ENCODE measurements at places on chromosomes 11 and 22.

- DNase-seq, result no peak
Measured at GRCh38 chr11:49995565-49995964, 13.2 kb upstream of the OR4C12 start.

GRCh38 chr11:126815111-126815510 lies 185.5 kb downstream of the KIRREL3 start:
- no peak for DNase-seq

DNA sequence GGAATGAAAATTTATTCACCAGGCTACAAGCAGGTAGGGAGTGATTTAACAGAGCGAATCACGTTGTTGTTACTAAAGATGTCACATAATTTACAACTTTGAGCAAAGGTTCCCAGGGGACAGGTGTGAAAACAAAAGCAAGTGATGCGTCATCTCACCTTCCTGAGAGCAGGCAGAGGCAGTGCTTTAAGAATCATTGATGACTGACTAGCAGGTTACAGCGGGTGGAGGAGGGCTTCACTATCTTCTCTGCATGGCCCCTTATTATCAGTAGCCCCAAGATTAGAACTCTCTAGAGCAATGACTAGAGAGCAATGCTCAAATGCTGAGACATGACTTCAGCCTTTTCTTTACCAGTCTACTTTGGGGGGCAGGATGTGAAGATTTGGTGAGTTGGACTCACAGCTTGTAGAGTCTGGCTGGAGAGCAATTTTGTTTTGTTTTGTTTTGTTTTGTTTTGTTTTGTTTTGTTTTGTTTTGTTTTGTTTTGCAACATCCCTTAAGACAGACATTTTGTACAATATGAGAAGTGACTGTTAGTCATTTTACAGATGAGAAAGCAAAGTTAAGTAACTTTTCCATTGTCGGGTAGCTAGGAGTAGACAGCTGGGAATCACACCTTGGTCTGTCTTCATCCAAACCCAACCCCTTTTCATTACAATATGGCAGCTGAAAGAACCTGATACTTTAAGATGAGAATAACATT lies 84.8 kb downstream of the SLC1A2 start:
- no peak for DNase-seq

DNA sequence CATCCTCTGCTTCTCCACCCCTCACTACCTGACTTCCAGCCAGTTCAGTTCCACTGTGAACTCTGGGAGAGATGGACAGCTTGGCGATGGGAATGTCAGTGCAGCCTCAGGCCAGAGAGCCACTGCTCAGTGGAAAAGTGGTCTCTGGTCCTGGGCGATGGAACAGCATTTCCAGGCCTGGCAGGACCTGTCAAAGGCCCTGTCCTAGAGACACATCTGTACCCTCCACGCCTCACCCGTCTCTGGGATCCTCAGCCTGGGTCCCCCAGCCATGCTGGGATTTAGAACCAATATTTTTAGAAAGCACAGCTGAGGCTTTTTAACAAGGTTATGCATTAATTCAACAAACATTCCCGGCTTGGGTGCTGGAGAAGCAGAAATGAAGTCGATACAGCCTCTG lies 165.7 kb downstream of the MN1 start:
- DNase-seq, result no peak

- DNase-seq, result no peak
Measured at GRCh38 chr22:27705408-27706080, 96.0 kb downstream of the MN1 start.

- no peak for DNase-seq
Measured at GRCh38 chr11:75520688-75521087, 5.1 kb downstream of the GDPD5 start.

DNA sequence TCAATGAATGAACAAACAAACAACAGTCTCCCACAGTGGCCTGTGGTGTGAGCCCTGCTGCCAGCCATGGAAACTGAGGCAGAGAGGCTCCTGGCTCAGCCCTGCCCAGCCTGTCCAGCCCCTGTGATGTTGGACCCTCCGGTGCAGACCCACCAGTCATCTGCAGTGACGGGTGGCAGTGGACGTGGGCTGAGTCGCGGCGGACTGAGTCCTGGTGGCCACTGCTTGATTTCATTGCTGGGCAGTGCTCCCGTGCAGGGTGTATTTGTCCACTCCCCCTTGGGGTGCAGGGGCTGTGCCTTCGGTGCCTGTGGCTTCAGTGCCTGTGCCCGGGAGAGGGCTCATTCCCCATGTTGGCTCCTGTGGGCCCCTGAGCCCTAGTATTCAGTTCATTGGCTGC lies 31.9 kb upstream of the MUC5AC start:
- DNase-seq, result no peak

DNA sequence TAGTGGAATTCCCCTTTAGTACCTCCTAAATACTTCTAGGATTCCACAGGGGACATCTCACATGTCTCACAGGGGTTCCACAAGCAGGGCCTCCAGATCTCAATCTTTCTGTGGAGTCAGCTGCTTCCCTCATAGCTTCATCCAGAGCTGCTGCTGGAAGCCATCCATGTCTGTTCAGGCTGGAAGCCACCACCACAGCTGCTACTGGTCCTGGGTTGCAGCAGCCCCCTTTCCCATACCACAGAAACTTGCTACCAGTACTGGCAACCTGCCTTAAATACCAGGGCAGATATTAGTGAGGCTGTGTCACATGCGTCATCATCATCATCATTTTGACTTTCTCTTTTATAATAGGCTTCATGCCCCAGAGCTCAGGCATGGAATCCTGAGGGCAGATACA lies 242.7 kb upstream of the NCAM1 start:
- no peak for DNase-seq

GRCh38 chr11:118076754-118077281 lies at the start of gene TMPRSS4:
TSS of gene TMPRSS4 (plus strand) at chr11:118077078. CDS start at chr11:118077303, 225 bp downstream.
- no peak for DNase-seq

- DNase-seq, result no peak
Measured at GRCh38 chr11:130940706-130941105, 24.4 kb upstream of the SNX19 start.

DNA sequence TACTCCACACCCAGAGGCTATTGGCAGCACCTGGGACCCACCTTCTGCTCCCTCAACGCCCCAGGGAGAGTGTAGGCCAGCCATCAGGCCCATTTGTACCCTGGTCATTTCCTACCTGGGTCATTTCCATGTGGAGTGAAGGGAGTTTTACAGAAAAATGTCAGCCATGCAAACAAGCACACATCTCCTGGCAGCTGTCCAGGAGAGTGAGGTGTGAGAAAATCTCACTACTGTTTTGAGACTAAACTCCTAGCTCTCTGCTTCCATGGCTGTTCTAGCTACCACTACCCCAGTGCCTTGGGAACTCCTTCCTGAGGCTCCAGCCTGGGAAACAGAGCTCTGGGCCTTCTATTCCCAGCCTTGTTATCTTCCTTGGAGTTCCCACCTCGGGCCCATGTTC lies 2.8 kb upstream of the TMPRSS13 start:
- DNase-seq, result no peak

DNA sequence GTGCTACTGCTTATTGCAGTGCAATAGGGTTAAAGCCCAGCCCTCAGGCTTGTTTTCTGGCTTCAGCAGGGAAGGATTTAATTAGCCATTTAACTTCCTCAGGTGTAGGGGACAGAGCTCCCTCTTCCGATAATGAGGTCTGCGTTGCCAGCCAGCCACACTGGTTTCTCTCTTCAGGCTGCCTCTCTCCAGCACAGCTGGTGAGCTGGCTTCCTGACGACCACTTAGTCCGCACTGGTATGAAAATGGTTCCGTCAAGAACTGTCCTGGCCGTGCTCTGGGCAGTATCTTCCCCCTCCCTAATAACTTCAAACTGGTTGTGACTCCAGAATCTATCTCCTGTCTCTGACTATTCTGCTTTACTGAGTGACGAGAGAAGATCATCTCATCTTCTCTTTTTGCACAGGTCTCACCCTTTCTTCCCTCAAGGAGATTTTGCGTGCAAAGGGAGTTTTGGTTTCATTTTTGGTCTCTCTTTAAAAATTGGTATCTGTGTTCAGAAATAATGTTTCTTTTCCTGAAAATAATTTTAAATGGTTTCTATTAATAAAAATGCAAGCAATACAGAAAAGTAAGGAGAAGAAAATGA lies 49.2 kb downstream of the CNTN5 start:
- DNase-seq, result no peak

DNA sequence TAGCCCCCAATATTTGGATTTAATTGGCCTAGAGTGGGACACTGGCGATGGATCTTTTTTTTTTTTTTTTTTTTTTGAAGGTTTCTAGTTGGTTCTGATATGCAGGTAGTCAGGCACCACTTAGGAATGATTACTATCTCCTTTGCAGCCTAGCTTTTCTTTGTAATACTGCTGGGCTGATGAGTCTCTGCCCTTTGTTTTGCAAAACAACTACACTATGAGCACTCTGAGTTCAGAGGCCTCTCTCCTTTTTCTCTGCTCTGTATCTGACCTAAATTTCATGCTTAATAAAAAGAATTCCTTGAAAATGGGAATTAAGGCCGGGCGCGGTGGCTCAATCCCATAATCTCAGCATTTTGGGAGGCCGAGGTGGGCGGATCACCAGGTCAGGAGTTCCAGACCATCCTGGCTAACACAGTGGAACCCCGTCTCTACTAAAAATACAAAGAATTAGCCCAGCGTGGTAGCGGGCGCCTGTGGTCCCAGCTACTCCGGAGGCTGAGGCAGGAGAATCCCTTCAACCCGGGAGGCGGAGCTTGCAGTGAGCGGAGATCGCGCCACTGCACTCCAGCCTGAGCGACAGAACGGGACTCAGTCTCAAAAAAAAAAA lies 1312.3 kb downstream of the FAM181B start:
- DNase-seq, result no peak

DNA sequence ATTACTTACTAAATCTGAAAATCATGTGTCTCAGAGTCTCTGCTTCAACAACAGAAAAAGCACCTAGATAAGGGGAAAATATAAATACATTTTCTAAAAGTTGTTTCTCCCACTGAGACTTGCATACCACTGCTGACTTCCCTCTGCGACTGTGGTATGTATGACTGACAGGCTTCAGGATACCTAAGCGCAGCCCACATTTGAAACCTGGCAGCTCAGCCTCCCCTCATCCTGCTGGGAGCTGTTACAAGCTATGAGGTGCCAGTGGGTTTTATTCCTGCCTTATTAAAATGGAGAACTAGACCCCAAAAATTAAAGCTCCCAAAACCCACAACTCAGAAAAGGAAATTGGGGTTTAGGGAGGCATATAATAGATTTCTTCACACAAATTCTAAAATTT lies 133.6 kb downstream of the RAB38 start:
- DNase-seq, result no peak

- no peak for DNase-seq
Measured at GRCh38 chr11:77813256-77813655, 7.3 kb downstream of the RSF1 start.

DNA sequence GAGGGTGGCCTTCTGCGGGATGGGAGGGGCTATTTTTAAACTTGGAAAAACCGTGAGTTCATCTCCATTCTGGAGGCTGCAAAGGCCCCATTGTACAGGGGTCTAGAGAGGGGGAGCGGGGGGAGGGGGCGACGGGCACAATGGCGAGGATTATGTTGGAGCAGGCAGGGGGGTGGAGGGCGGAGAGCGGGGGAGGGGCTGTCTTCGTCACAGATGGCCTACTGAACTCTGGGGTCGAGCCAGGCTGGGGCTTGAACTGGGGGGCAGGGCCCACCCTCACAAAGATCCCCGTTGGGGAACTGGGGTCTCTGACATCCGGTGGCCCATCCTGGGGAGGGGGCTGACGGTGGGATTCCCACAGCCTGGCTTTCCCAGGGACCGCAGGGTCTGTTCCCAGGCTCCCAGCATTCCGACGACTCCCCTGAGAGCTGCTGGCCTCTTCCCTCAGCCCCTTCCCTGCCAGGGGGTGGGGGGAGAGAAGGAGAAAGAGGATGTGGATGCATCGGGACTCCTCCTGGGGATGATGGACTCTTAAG lies 3.4 kb upstream of the MCAM start:
- DNase-seq, result no peak
